Transverse colon (tissue), 4 donors: ENCODE measurements at places on chromosomes 16 and 17.

GRCh38 chr16:66058172-66058691 lies 308.3 kb upstream of the CDH5 start:
- no peak for DNase-seq

DNA sequence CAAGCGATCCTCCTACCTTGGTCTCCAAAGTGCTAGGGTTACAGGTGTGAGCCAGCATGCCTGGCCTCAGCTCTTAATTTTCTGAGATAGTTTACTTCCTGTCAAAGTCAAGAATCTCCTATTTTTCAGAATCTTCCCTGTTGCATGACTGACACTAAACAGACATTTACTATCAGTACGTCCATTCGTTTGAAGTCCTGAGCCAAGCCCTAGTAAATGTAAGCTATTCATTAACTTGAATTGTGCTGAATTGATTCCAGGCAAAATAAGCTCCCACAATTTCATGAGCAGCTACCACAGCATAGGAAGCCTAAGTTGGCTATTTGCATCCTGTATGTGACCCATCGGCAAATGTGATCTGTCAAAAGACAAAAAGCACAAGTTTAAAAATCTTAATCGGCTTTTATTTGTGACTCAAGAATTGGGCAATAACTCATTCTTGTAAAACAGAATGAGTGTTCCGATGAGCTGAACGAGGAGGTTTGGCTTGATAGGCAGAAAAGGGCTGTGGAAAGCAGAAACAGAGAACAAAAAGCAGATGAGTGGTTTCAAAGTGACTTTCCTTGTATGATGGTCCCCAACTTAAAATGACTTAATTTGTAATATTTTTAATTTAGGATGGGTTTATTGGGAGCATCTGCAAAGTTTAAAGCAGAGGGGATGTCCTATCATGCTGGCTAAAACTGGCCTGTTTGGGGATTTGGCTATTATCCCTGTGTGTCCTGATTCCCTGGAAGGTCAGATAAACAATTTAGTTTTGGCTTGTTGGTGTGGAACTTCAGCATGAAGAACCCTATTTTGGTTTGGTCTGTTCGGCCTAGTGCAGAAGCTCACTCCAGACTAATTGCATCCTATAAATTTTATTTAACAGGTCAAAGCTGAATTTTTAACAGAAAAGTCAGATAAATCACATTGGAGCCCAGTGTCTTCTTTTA lies 14.2 kb downstream of the RNF112 start:
- DNase-seq: no peak

DNA sequence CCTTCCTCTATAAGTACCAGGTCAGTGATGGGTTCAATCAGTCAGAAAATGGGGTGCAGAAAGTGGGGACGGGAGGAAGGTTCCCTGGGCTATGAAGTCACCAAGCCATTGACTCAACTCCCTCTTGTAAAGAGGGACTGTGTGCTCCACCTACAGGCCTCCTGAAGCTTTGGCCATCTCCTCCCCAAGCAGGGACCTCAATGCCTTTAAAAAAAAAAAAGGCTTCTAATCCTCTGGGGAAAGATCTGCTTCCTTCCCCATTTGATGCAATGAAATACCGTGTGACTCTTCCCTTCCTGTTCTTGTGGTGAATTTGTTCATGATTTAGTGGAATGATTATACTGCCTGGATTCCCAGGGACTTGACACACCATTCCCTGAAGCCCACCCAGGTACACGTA lies 30.8 kb downstream of the VWA3A start:
- no peak for DNase-seq

DNA sequence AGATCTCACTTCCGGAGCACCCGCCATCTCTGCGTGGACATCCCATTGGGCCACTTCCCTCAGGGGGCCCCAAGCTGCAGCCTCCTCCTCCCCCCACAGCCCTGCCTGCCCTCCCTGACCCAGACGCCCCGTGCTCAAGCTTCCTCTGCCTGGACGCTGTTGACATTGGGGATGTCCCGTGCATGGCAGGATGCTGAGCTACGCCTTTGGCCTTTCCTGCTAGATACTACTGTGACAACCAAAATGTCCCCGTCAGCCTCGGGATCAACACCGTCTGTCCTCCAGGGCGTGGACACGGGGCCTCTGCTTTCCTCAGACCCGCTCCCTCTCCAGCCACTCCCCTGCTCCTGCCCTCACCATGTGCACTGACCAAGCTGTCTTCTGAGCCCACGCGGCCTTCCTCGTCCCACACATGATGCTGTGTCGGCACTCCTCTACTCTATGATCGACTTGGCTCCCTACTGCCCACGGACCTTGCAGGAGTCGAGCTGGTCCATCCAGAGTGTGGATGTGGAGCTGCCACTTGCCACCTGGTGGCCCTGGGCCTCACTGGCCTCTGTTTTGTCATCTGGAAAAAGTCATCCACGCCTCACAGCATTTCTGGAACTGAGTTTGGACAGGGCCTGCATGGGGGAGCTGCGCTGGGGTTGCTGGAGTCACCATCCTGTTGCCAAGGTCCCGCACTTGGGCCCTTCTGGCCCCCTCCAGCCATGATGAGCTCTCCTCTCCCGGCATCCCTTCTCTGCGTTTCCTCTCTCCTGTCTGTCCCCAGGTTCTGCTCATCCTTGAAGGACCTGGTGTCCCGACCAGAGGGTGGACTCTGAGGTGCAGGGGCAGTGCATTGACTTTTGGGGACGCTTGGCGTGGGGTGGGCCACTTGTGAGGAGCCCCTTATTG lies 221.7 kb upstream of the CIBAR2 start:
- DNase-seq: no peak

DNA sequence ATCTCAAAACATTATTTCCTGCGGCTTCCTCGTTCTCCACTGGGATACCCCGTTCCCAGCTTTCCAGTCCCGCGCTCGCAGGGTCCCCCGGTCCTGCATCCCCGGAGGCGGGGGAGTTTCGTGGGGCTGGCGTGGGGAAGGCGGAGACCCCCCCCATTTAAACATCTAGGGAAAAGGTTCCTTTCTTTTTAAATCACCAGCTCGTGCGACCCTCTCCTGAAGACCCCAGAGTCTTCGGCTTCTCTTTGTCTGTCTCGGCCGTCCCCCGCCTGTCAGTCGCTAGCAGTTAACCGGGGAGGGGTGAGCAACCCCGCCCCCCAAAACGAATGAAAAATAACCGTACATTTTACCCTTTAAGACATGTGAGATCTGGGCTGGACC lies 473 bp upstream of the IGF2BP1 start:
- no peak for DNase-seq

DNA sequence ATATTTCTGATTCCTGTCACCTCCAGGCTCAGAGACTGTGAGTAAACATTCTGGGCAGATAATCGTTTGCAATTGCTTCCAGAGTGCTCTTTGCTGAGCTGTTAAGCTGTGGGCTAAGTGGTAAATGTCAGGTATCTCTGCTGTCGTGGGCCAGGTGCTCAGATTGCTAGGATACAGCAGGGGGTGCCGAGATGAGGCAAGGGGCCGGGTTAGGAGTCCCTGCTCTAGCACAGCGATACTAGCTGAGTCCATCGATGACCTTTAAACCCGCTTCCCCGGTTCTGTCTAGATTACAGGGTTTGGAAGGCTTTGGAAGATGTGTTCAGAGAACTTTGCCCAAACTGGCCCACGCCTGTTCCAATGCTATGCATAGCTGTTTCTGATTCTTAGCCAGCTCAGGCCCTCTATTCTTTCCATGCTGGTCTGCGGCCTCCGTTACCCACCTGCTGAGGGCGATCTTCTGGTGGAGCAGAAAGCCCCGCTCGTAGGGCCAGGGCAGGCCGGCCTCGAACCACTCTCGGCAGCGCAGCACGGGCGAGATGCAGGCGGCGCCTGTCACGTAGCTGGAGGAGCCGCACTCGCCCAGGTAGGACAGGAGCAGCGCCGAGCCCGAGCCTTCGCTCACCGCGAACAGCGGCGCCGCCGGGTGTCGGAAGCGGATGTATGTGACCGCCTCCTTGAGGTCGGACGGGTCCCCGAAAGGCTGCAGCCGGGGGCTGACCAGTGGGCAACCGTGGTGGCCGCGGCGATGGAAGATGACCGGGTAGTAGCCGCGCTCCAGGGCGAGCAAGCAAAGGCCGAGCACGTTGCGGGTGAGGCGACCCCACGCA lies 979 bp downstream of the ABHD15 start:
- DNase-seq: peak; percentile 71

- DNase-seq: no peak
These were observed 21.5 kb downstream of the USP22 start for GRCh38 chr17:21021208-21021803.

GRCh38 chr17:3865176-3865575 lies 19.1 kb upstream of the NCBP3 start:
- DNase-seq: no peak

GRCh38 chr17:9026741-9027140 lies 5.4 kb downstream of the NTN1 start:
- no peak for DNase-seq

DNA sequence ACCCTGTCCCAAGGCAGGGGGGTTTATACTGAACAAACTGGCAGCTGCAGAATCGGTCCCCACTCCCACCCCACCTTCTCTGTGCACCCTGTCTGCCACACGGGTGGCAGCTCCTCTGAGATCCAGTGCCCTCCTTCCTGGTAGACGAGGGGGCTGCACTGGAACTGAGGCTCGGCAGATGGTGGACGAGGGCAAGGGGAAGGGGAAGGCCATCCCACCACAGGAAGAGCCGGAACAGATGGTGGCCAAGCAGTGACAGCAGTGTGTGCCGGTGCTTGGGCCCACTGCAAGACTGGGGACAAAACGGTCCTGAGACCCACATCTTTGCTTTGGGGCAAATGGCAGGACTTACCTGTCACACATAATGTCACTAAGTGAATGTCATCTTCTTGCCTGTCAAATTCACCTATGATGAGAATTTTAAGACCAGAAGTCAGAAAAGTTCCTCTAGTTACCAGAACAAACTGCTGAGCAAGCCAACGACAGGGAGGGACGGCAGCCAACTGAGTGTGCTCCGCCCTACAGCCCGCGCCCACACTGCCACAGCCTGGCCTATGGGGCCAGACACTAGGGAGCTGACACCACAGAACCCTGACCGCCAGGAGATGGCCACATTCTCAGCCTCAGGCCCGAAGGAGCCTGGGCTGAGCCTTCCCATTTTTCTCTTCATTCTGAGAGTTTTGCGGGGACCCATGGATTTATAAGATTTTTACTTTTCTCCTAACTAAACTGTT lies 14.4 kb downstream of the NTAN1 start:
- DNase-seq: peak; percentile 78

DNA sequence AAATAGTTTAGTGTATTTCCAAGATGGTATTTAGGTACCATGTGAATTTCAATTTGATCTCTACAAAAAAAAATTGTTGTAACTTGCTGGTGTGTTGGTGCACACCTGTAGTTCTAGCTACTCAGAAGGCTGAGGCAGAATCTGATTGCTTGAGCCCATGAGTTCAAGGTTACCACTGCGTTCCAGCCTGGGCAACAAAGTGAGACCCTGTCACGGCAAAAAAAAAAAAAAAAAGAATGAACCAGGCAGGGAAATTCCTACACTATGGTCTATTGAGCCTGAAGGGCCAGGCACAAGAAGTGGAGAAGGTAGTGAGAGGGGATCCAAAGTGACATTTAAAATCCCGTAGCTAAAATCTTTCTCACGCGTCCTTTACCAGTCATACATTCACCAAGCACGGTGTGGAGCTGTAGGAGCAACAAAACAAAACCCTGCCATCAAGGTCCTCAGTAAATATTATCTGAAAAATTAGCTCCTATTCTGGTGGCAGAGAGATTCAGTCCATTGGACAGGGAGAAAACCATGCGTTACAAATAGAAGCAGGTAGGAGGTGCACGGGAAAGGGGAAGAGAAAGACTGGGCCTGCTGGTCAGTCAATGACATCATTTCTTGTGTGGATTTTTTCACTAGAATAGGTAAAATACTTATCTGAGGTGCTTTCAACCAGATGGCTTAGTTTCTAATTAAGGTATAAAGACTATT lies 27.3 kb downstream of the TXNDC11 start:
- DNase-seq: no peak

DNA sequence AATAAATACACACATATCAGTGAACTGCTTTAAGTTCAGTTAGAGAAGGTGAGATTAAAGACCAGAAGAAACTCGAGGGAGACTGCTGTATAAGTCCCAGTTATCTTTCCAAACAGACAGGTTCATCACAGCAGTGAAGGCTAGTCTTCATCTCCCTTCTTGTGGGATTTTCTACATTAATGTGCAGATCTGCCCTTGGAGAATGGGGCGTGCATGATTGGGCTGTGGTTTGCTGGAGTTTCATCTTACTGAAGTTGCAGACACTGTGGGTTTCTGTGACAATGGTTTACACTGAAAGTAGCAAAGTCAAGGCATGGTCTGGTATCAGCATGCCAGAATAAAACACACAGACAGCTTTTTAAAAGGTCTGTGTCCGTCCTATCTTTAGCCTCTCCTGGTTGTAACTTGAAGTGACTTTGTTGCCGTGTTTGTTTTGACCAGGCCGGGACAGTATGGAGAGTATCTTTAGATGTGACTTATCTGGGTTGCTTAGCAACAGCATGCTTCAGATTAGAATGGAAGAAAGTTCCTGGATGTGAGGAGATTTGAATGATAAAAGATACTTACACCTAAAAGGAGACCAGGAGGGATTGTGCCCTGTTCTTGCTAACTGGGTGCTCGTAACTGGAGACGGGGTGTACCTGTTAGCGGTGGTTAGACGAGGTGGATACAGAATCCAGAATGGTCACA lies 16.1 kb downstream of the NAA60 start:
- DNase-seq: no peak

DNA sequence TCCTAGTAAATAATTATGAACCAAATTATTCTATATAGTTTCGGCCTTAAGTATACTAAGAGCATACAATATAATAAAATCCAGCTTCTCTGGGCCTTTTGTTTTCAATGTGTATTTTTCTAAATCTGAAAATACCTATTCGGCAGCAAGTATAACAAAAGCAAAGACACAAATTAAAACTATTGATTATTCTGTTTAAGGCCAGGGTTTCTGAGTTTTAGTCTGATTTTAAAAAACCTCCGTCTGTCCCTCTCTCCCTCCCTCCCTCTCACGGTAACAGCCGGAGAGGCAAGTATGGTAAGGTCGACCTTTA lies 1.5 kb downstream of the TOB1 start:
- DNase-seq: no peak

GRCh38 chr16:17063201-17064139 lies 407.3 kb downstream of the XYLT1 start:
- DNase-seq: no peak

GRCh38 chr16:22322741-22323140 lies 25.5 kb downstream of the POLR3E start:
- DNase-seq: no peak
